ENCODE measurements at places on chromosomes 2 and 18.

GRCh38 chr2:169018390-169018789 lies 12.7 kb downstream of the ABCB11 start:
- no peak for DNase-seq

DNA sequence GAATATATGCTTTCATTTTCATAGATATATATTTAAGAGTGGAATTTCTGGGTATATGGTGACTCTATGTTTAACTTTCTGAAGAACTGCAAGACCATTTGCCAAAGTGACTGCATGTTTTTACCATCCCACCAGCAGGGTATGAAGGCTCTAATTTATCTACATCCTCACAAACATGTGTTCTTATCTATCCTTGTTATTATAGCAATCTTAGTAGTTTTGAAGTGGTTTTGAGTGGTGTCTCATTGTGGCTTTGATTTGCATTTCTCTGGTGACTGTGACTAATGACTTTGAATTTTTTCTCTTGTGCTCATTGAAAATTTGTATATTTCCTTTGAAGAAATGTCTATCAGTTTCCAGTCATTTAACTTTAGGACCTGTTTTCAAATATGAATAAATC lies 310.2 kb upstream of the NRP2 start:
- DNase-seq: no peak

- no peak for DNase-seq
Measured at GRCh38 chr2:85713836-85714235, 19.7 kb downstream of the GNLY start.

GRCh38 chr2:106059416-106060065 lies 134.6 kb downstream of the UXS1 start:
- DNase-seq: no peak

- DNase-seq: no peak
Measured at GRCh38 chr2:206798000-206798399, 32.6 kb downstream of the FASTKD2 start.

DNA sequence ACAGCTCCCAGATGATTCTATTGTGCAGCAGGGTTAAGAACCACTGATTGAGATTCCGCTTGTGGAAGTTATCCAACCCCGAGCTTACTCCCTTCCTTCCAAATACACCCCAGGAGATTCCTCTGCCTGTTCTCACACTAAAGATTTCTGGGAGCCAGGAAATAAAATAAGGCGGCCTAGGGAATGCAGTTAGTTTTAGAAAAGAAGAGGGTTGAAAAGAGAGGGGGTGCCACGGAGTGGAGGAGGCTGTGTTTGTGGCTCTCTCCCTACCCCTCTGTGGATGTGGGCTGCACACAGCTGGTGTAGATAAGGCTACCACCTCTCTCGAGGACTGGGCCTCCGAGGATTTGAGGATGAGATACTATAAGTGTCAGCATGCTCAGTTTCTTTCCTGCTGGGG lies 25.1 kb upstream of the SP3 start:
- DNase-seq: no peak

GRCh38 chr2:4762951-4763376 lies 929.2 kb upstream of the SOX11 start:
- peak; percentile 36 for DNase-seq

- no peak for DNase-seq
Measured at GRCh38 chr2:78418021-78418420, 607.5 kb upstream of the REG3G start.

DNA sequence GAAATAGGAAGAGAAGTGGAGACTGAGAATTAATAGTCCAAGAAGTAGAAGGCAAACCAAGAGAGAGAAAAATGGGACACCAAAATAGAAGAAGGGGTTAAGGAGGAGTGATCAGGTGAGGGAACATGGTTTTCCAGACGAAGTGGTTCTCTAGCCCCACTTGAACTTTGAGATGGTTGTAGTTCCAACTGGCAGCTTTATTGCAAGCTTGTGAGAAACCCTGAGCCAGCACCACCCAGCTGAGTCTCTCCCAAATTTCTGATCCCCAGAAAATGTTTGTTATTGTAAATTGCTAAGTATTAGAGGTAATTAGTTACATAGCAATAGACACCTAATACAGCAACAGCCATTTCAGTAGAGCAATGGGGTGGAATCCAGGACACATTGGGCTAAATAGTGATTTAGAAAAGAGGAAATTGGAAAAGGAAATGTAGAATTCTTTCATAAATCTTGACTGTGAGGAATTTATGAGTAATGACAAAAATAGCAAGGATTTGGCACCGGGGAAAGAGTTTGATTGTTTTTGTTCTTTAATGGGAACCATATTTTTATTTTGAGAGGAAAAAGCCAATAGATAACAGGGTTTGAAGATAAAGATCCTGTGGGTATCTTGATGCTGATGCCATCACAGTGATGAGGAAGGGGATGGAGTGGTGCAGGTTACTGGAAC lies 62.1 kb upstream of the XDH start:
- DNase-seq: no peak

GRCh38 chr2:197669077-197669476 lies 6.3 kb downstream of the RFTN2 start:
- DNase-seq: no peak

DNA sequence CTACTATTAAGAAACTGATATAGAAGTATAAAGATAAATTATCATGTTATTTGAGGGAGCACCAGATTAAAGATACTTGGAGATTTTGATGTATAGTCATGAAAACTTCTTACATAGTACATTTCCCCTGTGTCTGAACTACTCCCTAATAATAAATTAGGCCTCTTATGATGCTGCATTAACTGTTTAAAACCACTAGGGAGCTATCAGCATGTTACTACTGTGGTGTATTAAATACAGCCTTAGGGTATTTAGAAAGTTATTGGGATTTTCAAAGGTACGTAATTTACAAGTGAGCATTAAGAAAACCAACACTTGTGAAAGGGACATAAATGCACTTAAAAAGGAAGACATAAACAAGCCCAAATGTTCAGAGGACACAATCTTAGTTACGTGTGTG lies 714.0 kb downstream of the EPHA4 start:
- no peak for DNase-seq

DNA sequence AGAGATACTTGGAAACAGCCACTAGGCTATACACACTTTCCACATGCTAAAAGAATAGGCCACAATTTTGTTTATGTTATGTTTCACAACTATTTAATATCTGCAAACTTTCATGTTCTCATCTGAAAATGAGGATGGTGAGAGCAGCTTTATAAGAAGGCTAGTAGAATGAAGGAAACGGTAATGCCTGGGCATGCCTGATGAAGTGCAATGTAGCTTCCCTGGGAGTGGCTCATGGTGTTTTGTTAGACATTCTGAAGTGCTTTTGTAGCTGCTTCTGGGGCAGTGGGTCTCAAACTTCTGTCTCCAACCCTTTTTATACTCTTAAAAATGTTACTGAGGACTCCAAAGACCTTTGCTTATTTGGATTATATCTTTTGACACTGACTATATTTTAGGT lies 193.3 kb upstream of the VWC2L start:
- no peak for DNase-seq

DNA sequence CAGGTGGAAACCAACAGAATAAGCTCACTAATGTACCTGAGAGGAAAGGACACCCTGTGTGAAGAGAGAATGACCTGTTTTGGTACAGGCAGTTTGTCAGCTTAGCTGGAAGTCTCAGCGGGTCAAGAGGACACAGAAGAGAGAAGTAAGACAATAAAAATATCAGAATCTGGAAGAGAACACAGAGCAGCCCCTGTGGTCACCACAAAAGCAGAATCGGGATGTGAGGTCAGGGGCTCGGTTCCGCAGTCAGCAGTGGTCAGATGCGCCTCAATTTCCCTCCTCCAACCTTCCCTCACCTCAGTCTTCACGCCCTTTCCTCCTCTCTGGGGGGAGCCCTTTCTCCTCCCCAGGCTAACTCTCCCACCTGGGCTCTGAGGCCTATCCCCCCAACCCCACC lies 122.9 kb downstream of the AFF3 start:
- DNase-seq: no peak

DNA sequence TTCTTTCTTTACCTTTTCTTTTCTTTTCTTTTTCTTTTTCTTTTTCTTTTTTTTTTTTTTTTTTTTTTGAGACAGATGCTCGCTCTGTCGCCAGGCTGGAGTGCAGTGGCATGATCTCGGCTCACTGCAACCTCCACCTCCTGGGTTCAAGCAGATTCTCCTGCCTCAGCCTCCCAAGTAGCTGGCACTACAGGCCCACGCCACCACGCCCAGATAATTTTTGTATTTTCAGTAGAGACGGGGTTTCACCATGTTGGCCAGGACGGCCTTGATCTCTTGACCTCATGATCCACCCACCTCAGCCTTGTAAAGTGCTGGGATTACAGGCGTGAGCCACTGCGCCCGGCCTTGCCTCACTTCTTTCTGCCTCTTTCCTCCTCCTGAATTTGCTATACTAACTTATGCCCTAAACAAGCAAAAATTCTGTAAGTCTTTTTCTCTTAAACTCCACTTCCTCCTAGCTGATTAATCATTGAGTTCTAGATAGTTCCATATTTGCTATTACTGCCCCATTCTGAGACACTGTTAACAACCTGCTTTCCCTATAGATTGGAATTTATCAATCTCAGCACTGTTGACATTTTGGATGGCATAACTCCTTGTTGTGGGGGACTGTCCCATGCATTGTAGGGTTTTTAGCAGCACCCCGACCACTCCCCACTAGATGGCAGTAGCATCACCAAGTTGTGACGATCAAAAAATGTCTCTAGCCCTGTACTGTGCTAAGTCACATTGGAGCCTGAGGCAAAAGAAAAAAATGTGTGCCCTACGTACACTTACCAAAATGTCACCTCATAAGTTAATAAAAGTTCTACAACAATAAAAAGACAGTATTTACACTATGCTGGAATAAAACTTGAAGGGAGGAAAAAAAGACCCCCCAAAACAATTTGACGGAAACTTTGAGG lies 16.4 kb upstream of the THADA start:
- peak; percentile 85 for DNase-seq

- no peak for DNase-seq
Measured at GRCh38 chr18:42113529-42114191, 158.6 kb downstream of the PIK3C3 start.

DNA sequence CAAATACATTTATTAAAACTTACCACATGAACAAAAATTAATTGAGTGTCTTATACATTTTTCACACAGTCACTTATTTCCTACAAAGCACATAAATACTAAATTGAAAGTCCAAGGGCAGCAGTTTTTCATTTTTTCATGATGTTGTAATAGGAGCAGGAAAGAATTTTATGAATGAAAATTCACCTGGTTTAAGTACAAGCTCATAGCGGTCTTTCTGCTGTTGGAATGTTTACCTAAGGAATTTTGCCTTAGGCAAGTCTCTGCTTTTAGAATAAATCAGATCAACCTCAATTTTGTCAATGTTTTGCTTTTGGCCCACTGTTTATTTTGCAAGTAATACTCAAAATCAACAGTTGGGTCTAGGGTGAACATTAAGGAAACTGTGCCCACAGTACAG lies 40.0 kb downstream of the ETAA1 start:
- DNase-seq: no peak

DNA sequence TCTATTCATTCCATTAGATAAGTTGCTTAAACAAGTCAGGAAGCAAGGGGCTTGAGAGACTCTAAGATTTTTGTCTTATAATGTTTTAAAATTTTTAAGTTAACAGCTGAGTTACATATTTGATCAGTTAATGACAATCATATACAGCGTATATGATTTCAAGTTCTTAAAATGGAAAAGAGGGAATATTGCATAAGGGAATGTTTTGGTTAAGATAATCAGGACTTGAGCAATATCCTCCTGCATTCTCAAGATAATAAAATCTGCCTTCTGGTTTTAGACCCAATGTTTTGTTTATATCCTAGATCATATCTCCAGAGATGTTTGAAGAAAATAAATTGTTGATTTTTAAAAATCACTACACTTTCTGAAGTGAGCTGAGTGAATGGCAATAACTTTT lies 13.4 kb upstream of the DYNC1I2 start:
- DNase-seq: no peak

- no peak for DNase-seq
Measured at GRCh38 chr2:9280224-9280623, 73.6 kb downstream of the ASAP2 start.

GRCh38 chr2:120559401-120559800 lies 176.3 kb upstream of the GLI2 start:
- DNase-seq: no peak

- DNase-seq: no peak
Measured at GRCh38 chr2:118668431-118669424, 178.7 kb downstream of the EN1 start.

DNA sequence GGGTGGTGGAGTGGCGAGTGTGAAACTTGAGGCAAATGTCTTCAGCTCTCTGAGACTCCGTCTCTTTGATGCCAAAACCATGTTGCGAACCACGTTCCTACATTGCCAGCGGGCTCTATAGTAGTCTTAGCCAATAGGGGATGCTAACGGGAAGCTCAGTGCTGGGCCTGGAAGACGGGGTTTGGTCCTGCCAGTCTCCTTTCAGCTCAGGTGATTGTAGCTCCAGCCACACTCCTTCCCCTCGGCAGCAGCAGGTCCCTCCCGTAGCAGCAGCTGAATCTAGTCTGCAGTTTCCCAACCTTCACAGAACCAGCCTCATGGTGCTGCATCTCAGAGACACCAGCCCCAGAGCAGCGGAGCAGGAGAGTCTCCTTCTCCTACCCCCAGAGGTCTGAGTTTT lies 109.7 kb downstream of the TFCP2L1 start:
- no peak for DNase-seq

- DNase-seq: peak; percentile 32
Measured at GRCh38 chr2:234427081-234428061, 69.5 kb downstream of the ARL4C start.

All from renal cortex interstitium (tissue), 15 donors.